GM23248 (cell line): ENCODE measurements at places on chromosomes 3 and 15. TPM values are rescaled to one million over a fixed set of nuclear protein-coding genes. Genes with fewer than 3 reads are reported as not detected.

The GOLGA6B gene
- total RNA-seq, result not detected in 2 replicates

The SHF gene
- total RNA-seq, result 0.25 and 0.32 TPM in 2 replicates

The SERPINI2 gene
- total RNA-seq, result not detected in 2 replicates

The GPR160 gene
- total RNA-seq, result 0.13 and 0.76 TPM in 2 replicates

The FBXW12 gene
- total RNA-seq, result not detected in 2 replicates

The CRABP1 gene
- total RNA-seq, result not detected in 2 replicates

The BTD gene
- 24.2 and 48.0 TPM in 2 replicates for total RNA-seq

The CHDH gene
- 0.11 and 0.13 TPM in 2 replicates for total RNA-seq

The CRELD1 gene
- 18.2 and 29.5 TPM in 2 replicates for total RNA-seq

The FSTL1 gene
- 4,171 and 4,244 TPM in 2 replicates for total RNA-seq

The ADAMTS9 gene
- 1.3 and 1.5 TPM in 2 replicates for total RNA-seq

The CLRN1 gene
- total RNA-seq, result not detected in 2 replicates

The SEMA3G gene
- not detected in 2 replicates for total RNA-seq

The HACL1 gene
- 13.4 and 14.3 TPM in 2 replicates for total RNA-seq

The ISL2 gene
- 2.2 and 2.8 TPM in 2 replicates for total RNA-seq

The SCAANT1 gene
- total RNA-seq, result not detected in 2 replicates

The NANOGP8 gene
- total RNA-seq, result not detected in 2 replicates

The CILP gene
- total RNA-seq, result under 0.01 and 0.11 TPM in 2 replicates

The MITF gene
- total RNA-seq, result 0.38 and 0.86 TPM in 2 replicates

The CPNE9 gene
- total RNA-seq, result not detected in 2 replicates
